ENCODE measurements at places on chromosomes 5 and 9. TPM values are rescaled to one million over a fixed set of nuclear protein-coding genes. Genes with fewer than 3 reads are reported as not detected.

GRCh38 chr9:132365986-132366385, 11.2 kb upstream of the SETX start:
- no peak for DNase-seq

GRCh38 chr9:17004500-17004899, 130.3 kb upstream of the CNTLN start:
- DNase-seq = no peak

- no peak for DNase-seq
Measured at GRCh38 chr5:124260921-124261515, 485.4 kb downstream of the ZNF608 start.

- no peak for DNase-seq
Measured at GRCh38 chr5:81506378-81506777, 112.4 kb upstream of the ACOT12 start.

- no peak for DNase-seq
Measured at GRCh38 chr5:154734370-154735248, 20.6 kb upstream of the LARP1 start.

DNA sequence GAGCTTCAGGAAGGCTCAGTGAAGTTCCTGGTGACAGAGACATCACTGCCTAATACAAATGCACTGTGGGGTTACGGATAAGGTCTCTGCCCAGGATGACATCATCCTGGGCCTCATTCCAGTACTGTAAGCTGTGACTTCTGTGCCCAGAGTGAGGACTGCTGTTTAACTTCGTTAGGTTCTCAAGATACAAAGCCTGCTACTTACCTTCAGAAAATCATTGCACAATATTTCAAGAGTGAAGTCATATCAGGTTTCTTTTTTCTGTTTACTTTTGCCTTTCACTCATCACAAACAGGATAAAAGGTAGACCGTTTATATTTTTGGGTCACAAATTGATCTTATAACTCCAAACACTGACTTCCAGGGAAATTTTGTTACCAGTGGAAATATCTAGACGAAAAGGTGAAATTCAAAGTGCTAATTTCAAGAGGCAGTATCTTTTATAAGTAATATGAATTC, 241.2 kb downstream of the PIK3R1 start:
- DNase-seq = peak; percentile 88

- no peak for DNase-seq
Measured at GRCh38 chr5:110251366-110251765, 475.1 kb downstream of the TMEM232 start.

- DNase-seq = no peak
Measured at GRCh38 chr5:144139586-144139985, 30.9 kb downstream of the YIPF5 start.

- no peak for DNase-seq
Measured at GRCh38 chr5:154999865-155000264, 13.7 kb upstream of the KIF4B start.

GRCh38 chr9:88835772-88836171, 155.5 kb upstream of the S1PR3 start:
- no peak for DNase-seq

DNA sequence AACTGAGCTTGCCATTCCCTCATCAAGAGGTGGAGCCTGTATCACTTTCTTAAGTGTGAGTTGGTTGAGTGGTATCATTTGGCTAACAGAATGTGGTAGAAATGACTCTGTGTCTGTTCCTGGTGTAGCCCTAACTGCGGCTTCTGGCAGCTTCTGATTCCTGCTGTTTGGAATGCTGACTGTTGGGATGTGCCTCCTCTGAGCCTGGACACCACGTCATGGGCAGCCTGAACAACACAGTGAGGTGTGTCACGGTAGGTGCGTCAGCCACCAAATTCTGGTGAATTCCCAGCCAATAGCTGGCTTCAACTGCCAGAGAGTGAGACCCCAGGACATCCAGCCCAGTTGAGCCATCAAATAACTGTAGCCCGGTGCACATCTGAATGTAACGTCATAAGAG, 6.1 kb upstream of the C9orf152 start:
- no peak for DNase-seq

TMEM252 gene
- 0.26 TPM for total RNA-seq

All from HT-29 (cell line).